ENCODE measurements at places on chromosomes 12 and 14.

DNA sequence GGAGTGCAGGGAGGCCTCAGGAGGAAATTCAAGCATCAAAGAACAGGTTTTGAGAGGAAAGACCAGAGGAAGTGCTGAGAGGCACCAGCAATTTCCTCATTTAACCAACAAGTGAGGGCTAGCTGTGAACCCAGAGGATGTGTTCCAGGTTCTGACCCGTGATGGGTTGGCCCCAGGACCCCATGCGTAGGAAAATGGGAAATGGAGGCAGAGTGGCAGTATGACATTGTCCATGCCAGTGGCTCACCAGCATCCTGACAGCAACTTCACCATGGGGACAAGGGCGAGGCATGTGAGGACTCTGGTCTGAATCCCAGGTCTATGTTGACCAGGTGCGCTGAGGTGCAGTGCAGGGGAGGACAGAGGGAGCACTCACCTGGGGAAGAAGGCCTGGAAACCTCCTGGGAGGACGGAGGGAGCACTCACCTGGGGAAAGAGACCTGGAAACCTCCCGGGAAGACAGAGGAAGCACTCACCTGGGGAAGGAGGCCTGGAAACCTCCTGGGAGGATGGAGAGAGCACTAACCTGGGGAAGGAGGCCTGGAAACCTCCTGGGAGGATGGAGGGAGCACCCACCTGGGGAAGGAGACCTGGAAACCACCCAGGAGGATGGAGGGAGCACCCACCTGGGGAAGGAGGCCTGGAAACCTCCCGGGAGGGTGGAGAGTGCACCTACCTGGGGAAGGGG lies 6.7 kb upstream of the CACNA2D4 start:
- DNase-seq, result no peak

GRCh38 chr14:73602994-73603393 lies 9.3 kb upstream of the ACOT6 start:
- no peak for DNase-seq

DNA sequence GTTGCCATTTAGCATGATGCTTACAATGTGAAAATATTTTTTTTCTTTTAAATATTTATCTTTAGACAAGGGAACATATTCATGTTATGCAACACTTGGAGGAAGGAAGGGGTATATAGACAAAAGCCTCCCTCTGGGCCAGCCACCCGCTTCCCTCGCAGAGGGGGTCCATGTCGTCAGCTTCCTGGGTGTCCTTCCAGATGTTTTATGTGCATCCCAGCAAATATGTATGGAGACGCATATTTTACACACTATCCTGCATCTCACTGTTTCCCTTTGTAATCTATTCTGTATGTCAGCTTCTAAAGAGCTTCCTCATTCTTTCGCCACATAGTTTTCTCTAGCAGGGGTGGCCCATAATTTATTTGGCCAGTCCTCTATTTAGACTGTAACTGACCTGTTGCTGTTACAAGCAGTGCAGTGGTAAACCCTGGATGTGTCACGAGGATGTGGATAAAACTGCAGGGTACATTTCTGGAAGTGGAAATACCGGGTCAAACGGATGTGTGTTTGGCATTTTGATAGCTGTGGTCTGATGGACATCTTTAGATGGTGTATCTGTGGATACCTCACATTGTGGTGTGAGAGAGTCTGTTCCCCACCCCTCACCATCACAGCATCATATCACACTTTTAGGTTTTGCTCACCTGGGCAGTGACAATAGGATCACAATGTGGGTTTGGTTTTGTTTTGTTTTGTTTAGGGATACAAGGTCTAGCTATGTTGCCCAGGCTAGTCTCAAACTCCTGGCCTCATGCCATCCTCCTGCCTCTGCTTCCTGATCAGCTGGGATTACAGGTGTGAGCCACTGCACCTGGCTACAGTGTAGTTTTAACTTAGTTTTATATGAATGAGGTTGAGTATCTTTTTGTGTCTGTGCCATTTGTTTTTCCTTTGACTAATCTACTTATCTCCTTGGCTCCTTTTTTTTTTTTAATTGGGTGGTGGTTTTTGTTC lies 31.6 kb downstream of the FAM222A start:
- DNase-seq, result no peak

DNA sequence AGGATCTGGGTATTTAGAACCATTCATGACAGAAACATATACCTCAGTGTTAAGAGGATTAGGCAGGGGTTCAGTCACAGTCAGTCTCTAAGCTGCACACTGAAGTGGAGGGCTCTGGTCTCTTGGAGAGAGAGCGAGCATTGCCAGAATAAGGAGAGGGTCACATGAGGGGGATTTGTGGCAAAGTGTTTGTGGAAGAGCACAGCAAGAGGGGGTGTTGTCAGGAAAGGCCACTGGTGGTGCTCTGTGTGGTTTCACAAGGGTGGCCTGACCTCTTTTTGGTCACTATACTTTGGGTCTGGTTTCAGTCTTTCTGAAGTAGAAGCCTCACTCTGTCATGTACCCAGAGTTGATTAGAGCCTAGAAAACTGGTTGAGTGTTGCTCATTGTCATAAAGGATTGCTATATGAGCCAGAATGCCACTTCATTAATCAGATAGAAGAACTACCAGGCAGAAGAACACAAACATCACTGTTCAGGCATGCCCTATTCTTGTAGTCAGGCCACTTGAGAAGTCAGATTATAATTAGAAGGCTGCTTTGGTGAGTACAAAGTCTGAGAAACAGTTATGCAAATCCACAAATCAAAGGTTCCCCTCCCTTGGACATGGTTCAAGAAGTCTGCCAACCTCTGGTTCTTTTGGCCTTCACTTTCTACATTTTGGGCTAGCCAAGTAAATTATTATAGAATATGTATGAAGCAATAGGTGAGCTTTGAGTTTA lies 8.4 kb downstream of the TMEM19 start:
- DNase-seq, result no peak

DNA sequence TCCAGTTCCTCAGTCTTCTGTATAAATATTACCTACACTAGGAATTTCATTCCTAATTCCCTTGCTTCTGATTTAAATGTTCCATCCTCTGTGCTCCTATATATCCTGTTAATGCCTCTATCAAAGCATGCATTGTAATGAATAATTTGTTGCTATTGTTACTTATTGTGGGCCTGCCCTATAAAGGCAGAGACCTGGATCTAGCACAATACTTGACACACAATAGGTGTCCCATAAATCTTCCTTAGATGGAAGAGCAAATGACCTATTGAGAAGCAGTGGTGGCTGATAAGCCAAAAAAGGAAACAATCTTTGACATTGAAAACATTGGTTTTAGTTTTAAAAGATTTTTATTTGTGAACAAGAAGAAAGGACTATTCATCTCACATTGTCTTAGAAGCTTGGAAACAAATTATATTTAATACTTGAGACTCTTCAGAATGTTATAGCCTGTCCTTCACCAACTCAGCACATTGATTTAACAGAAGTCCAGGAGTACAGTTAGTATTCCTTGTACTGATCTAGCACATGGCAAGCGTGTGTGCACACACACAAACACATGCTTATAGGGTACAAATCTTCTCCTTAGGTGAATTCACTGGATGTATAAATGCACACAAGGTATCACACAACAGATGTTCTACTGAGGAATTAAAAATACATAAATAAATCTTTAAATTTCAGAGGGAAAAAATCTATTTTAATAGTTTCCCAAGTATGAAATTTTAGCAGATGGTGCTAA lies 135.9 kb downstream of the DUSP6 start:
- no peak for DNase-seq

DNA sequence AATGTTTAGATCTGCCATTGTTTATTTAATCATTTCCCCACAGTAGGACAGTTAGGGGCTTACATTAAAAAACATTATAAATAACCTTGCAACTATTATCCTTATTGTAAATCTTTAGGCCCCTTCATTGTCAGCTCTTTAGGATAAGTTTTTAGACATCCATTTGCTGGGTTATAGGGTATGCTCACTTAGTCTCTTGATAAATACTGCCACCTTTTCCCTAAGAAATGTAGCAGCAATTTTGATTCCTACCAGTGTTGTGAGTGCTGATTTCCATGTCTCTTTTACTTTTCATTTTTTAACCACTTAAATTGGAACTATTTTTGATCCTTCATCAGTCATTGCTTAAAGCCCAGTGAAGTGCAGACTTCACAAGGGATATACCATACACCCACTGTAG lies 94.4 kb downstream of the AVPR1A start:
- no peak for DNase-seq

DNA sequence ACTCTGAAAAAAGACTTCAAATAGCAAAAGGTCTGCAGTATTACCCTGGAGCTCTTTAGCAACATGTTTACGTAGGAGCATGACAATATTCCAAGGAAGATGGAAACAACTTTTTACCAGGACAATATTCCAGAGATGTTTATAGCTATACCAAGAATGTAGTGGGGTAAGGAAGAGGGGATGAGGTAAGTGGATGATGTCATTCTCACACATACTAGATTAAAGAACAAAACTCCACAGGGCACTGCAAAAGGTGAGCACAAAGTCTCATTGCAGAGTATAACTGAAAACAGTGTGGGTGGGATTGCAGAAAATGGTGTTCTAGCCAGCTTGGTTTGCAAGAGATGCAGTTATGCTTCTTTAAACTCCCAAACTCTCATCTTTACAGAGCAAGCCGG lies 8.4 kb downstream of the CMTM5 start:
- no peak for DNase-seq

GRCh38 chr12:462936-463705 lies 3.4 kb downstream of the B4GALNT3 start:
- no peak for DNase-seq

DNA sequence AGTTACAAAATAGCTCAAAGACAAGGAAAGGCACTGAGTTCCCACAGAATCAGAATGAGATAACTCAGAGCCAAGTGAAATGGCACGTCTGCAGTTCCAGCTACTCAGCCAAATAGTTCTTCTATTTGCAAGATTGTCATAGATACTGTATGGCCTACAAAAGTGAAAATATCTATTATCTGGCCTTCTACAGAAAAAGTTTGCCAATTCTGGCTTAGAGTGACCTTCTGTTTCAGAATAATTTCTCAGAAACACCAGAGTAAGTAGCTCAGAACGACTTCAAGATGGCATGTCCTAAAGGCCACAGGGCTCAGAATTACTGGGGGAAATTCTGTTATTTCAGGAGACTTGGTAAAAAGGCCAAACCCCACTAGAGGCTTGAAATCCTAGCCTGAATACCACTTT lies 10.7 kb upstream of the RTRAF start:
- DNase-seq, result no peak

DNA sequence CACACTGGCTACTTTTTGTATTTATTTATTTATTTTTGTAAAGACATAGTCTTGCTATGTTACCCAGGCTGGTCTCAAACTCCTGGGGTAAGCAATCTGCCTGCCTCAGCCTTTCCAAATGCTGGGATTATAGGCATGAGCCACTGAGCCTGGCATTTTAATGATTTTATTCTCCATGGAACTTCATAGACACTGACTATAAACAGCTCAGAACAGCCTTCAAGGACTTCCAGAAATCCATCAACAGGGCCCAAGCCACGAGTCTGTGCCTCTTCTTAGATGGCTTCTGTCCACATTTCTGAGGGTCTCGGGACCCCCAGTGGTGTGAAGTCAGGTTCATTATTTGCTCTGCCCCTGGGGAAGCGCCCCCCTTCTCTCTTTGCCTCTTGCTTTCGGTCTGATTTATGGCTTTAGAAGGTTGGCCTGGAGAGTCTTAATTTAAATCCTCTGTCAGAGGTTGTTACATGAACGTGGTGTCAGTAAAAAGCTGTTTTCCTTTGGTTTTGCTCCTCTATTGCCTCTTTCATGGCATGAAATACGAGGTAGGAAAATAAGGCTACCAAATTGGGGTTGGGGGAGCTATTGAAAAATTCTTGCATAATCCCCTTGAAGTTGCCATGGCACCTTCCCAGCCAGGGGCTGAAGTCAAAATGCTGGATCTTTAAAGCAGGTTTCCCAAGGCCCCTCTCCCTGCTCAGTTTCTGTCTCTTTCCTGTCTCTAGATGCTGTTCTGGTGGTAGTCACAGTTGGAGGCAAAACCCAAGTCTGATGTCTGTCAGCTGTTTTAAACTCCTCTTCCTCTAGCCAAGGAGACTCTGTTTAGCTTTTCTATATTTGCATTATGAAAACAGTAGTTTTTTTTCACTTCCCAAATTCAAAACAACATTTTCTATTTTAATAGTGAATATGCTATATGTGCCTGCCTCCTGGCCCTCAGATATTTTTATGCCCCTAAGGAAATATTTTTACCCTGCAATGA lies 129.4 kb downstream of the SMOC1 start:
- DNase-seq, result no peak

GRCh38 chr12:49631336-49631907 lies 8.1 kb downstream of the PRPF40B start:
- DNase-seq, result no peak

- no peak for DNase-seq
Measured at GRCh38 chr12:96327346-96327745, 72.9 kb downstream of the CDK17 start.

DNA sequence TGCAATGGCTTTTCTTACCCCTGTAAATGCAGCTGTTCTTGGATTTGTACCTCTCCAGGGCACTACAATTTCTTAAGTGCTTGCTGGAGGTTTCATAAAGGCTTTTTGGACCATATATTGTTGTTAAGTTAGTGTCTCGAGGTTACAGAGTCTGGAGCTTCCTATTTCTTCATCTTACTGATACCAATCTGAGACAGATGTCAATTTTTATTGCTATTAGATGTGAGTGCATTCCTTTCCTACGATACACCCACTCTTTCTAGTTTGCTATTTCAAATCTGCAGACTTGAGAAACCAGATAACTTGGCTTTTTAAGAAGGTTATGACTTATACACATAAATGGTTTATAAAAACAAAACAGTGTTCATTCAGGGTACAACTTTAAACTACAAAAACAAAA lies 2.1 kb downstream of the NOXRED1 start:
- peak; percentile 15 for DNase-seq

DNA sequence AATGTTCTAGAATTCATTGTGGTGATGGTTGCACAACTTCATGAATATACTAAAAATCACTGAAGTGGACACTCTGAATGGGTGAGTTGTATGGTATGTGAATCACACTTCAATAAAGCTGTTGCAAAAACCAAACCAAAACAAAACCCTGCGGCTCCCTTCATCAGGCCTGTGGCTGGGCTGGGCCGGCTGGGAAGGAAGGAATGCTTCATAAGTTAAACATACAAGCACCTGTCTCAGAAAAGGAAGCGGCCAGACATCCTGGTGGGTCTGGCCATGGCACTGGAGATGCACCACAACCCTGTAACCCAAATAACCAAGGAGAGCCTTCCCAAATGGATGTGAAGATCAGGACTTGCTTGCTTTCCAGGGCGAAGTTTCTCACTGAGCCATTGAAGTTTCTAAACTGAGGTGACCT lies 34.9 kb downstream of the TTC7B start:
- DNase-seq, result peak; percentile 21

- DNase-seq, result no peak
Measured at GRCh38 chr12:20205854-20206253, 162.5 kb upstream of the PDE3A start.

GRCh38 chr12:75291014-75291413 lies 39.1 kb downstream of the CAPS2 start:
- DNase-seq, result no peak
